ENCODE measurements at places on chromosomes 12 and 14. TPM values are rescaled to one million over a fixed set of nuclear protein-coding genes. Genes with fewer than 3 reads are reported as not detected.

TPH2 gene
- polyA plus RNA-seq: not detected

ZC2HC1C gene
- not detected for polyA plus RNA-seq

MUCL1 gene
- not detected for polyA plus RNA-seq

GLIPR1L1 gene
- polyA plus RNA-seq: not detected

MYL6 gene
- 1,309 TPM for polyA plus RNA-seq

CPM gene
- polyA plus RNA-seq: 5.7 TPM

COX14 gene
- polyA plus RNA-seq: 41.7 TPM

PARP11 gene
- 8.6 TPM for polyA plus RNA-seq

SPRYD4 gene
- 2.3 TPM for polyA plus RNA-seq

All from muscle of arm (tissue), 14 donors.